Activated B cell treated with CpG ODN at 0.5 μM for 24 hours (primary cell): ENCODE measurements at places on chromosomes 4 and X.

GRCh38 chrX:121320441-121320840, 273.0 kb downstream of the GLUD2 start:
- DNase-seq, result no peak

DNA sequence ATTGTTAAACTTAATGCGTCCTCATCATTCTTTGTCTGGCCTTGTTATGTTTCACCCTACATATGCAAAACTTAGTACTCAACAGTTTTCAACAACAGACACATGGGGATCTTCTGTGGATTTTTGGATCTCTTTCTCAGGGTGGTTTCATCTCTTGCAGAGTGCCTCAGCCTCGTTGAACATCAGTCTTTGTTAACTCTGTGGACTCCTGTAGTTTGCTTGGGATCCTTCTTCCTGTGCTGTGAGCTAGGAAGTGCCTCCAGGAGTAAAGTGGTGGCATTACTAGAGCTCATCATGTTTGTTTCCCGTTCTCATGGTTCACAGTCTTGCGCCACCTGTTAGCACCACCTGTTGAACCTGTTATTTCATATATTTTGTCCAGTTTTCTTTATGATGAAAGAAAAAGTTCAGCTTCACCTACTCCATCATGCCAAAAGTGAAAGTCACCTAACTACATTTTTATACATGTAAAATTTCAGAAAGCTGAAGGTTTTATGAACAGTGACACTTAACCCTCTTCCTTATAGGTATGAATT, 27.5 kb upstream of the NDUFC1 start:
- no peak for DNase-seq

DNA sequence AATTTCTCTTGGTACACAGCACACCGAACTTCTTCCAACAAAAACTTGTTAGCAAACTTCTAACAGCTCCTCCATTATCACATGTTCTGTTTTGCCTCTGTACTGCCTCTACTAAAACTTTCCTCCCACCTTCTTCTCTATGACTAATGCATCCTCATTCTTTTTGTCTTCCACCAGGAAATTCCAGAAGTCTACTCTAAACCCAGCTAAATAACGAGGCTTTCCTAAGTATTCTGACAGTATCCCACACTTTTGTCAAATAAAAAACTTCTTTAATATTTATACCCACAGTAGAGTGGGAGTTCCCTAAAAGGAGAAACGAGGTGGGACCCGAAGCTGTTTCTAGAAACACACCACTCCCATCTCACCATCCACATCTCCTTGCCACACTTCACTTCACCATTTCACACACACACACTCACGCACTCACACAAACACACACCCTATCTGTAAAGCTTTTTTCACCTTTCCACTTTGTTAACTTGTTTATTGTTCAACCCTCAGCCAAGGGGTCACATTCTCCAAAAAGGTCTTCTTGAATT, 280.3 kb downstream of the ARAP2 start:
- DNase-seq, result no peak

DNA sequence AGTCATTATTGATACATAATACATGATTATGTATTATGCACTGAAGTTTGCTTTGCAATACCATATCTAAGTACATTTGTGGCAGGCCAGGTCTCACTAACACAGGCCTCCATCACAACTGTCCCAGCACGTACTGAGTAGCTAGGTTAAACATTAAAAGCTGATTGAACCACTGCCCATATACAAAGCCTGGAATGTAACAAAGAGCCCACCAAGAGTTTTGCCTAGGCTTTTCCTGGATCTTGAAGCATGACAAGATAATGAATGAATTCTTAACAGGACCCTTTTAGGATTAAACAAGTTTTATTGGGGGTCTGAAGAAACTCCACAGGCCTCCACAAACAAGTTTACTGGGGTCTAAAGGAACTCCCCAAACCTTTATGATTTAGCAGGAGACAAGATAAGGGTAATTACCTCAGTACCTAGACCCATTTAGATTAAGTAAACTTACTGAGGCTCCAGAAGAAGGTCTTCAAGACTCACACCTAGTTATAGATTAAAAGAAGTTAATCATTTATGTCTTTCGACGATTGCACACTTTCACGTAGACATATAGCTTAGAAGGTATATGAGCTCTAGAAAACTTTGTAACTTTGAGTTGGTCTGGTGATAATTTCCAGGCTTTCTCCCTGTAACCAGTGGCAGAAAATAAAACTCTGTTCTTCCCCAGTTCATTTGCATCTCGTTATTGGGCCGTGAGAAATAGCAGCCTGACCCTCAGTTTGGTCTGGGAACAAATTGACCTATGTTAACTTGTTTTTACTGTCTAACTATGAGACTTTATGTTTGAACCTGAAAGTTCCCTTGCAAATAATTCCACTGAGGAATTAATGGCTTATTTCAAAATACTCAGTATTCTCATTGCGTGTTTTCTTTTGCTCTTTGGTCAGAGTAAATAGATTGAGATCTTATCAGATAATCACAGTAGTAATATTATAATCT, 84.8 kb downstream of the PHEX start:
- no peak for DNase-seq

GRCh38 chr4:185379326-185380295, 16.1 kb downstream of the LRP2BP start:
- no peak for DNase-seq

DNA sequence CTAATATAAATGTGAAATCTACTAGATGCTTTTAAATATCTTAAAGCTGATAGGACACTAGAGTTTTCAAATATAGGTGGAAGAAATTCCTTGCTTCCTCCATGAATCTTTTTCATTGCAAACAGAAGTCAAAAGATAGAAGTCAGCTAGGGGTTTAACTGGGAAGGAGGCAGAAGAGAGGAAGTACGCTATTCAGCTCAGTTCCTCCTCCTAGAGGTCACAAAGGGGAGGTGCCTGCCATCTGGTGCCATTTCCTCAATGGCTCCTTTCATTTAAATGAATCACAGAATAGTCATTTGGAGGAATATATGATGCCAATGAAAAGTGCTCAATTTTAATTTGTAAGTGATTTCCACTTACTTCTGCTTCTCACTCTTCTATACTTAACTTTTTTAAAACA, 8.5 kb downstream of the COL25A1 start:
- DNase-seq, result no peak

GRCh38 chrX:47863187-47863586, 26.5 kb downstream of the ZNF81 start:
- DNase-seq, result no peak

- no peak for DNase-seq
Measured at GRCh38 chr4:6753891-6754290, 28.6 kb upstream of the KIAA0232 start.

DNA sequence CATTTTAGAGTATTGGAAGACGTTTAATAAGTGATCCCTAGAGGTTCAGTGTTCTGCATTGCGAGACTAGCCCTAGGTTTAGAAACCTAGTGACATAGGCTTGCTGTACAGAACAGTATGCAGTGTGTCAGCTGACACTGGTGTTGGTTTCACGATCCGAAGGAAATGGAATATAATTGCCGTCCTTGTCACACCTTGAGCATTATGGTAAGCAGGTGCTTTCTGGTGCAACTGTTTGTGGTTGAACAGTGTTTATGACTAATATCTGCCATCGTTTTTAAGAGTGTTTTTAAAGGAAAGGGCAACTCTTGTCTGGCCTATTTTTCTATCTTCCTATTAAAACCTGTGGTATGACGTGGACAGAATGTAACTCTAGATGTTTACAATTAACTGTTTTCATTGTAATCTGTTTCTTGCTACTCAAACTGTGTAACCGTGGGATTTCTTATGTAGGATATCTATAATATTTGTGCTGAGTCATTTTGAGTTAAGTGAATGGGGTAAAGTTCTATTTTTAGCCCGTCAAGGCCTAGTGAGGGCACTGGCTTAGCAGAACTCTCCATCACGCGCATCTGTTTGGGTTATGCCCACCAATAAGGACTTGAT, 53.8 kb upstream of the TBC1D14 start:
- no peak for DNase-seq

DNA sequence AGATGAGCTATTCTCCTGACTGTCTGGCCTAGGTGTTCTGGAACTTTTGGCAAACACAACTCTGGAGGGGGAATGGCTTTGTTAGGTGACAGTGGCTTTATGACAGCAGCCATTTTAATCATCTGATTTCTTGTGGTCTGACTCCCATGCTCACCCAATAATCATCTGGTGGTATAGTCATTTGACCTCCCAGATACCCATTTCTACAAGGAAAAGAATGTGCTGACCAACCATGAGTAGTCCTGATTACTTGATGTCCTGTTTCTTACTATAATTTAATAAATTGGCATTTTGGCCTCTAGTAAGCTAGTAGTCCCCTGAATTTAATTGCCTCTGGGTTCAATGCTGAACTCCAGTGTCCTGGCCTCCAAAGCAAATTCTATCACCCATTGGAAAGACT, 109.9 kb upstream of the DUSP21 start:
- DNase-seq, result no peak

GRCh38 chrX:14344172-14344940, 185.0 kb upstream of the GLRA2 start:
- DNase-seq, result no peak

DNA sequence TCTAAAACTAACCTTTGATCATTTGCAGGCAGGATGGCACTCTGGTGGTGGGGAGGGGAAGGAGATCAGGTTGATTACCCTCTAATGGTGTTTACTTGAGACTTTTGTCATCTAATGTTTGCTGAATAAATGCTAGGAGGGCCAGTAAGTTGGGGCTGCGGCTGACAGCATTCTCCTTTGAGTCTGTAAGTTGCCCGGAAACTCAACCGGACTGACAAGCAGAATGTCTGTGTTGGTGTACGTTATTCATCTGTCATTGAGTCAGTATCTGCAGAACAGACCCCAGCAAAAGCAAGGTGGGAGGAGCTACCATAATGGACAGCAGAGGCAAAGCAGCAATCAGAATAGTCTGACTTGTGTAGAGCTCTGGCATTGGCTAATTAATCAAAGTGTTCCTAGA, 1210.6 kb upstream of the PABPC4L start:
- DNase-seq, result no peak

GRCh38 chr4:3244002-3244401, 5.0 kb upstream of the MSANTD1 start:
- DNase-seq, result no peak

DNA sequence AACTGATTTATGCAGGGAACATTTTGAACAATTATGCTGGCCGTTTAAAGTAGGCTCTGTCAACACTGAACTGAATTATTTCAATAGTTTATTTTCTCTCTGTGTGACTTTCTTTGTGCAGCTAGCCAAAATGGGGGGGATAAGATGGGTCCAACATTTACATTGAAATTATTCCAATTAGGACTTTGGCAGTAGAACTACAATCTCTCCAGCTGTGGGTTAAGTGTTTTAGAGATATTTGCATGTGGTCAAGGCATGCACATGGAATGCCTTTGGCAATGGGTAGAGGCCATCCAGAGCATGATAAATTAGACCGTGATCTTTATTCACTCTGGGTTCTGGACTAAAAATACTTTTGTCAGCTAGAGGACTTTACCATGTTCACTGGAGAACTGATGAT, 107.9 kb upstream of the ELOVL6 start:
- no peak for DNase-seq

DNA sequence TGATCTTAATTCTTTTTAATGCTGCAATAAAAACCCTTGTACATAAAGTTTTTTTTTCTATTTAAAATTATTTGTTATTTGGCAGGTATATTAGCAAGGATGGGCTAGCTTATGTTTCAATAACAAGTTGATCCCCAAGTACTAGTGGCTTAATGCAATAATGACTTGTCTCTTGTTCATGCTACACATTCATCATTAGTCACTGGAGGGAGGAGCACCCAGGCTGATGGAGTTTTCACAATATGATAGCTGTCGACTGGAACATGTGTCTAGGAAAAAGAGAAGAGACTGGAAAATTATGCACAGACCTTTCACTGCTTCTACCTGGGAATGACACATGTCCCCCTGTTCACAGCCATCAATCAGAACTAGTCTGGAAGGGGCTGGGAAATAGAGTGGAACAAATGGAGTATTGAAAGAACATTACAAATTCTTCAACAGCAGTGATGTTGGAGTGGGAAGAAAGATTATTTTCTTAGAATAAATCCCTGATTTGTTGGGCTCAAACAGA, 387.9 kb upstream of the RPS6KA3 start:
- DNase-seq, result no peak

DNA sequence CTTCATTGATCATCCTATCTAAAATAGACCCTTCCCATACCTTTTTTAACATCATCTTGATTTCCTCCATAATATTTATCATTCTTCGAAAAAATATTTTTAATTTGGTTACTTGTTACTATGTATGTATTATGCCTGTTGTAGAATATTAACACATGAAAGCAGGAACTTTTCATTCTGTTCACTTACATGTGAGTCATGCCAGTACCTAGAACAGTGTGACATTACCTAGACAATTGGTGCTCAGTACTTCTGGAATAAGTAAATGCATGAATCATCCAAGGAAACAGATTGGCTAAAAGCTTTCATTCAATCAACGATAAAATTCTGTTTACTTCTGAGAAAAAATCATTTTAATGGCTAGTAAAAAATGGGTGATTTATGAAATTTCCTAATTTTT, 76.4 kb downstream of the CXXC4 start:
- no peak for DNase-seq

DNA sequence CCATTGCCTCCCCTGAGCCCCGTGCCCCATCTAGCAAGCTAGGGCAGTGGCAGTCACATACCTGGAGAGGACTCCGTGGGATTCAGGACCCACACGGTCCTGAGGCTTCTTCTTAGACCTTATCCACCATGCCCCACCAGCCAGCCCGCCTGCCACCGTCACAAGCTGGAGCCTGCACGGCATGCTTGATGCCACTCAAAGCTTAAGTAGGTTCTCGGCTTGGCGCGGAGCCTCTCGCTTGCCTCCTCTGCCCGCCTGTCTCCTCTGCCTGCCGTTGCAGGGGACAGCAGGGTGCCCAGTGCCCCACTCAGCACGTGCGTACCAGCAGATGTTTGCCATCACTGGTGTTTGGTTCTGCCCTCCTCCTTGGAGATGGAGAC, 14.1 kb downstream of the PSAPL1 start:
- DNase-seq, result peak; percentile 13

DNA sequence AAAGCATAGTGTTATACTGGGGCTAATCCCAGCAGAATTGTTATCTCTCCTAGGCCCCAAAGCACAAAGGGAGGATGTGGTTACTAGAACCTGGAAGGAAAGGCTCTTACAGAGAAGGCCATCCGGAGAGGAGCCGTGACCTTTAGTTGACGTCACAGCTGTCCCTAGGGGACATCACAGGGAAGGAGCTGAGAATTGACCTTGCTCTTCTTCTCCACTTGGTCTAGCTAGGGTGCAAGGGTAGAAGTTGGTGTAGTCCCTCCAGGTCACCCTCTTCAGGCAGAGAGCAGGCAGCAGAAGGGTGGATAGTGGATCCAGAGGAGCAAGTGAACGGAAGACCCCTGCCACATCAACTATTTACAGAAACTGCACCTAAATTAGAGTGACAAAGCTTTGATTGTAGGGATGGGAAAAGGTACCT, 22.8 kb upstream of the FGF2 start:
- DNase-seq, result no peak

DNA sequence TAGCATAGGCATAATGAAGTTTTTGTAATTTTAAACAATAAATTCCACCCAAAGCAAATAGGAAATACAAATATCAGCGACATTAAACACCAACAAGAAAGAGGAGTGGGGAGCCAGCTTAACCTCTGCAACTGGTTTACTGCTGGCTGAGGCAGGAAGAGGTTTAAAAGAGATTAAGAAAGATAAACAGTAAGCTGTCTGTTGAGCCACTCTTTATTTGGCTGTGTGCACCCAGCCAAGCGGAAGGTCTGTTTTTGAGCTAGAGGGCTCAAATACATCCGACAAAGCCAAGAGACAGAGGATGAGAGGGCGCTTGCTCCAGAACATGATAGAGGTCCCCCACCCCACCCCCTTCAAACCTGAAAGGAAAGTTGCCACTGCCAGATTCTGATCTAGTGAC, 191.4 kb downstream of the MGST2 start:
- no peak for DNase-seq

GRCh38 chr4:15848191-15848842, 70.2 kb downstream of the CD38 start:
- no peak for DNase-seq
